ENCODE measurements at places on chromosomes 6 and 20. TPM values are rescaled to one million over a fixed set of nuclear protein-coding genes. Genes with fewer than 3 reads are reported as not detected.

- DNase-seq, result no peak
- peaks cover 70% of the 10 kb centered on the region for H3K4me1 ChIP-seq
- H3K4me3 ChIP-seq, result no peak overlapping the region
- no peak overlapping the region for H3K27ac ChIP-seq
- no peaks in the 10 kb centered on the region for H3K27me3 ChIP-seq
Observed at GRCh38 chr6:16139556-16139955, 10.7 kb downstream of the MYLIP start.

GRCh38 chr20:60862601-60863000, 389.5 kb upstream of the CDH4 start:
- no peak overlapping the region for H3K27ac ChIP-seq
- no peaks in the 10 kb centered on the region for H3K4me1 ChIP-seq
- no peaks in the 10 kb centered on the region for H3K27me3 ChIP-seq
- H3K36me3 ChIP-seq, result no peaks in the 10 kb centered on the region
- H3K4me3 ChIP-seq, result no peak overlapping the region

GRCh38 chr6:124682751-124683150, 279.5 kb upstream of the RNF217 start:
- H3K27ac ChIP-seq, result no peak overlapping the region
- H3K4me1 ChIP-seq, result no peaks in the 10 kb centered on the region
- no peak overlapping the region for H3K4me3 ChIP-seq
- DNase-seq, result no peak

GRCh38 chr20:9555781-9556180, 41.4 kb downstream of the LAMP5 start:
- DNase-seq, result no peak
- no peaks in the 10 kb centered on the region for H3K36me3 ChIP-seq
- no peaks in the 10 kb centered on the region for H3K27me3 ChIP-seq

The IMPG1 gene
- not detected for total RNA-seq

GRCh38 chr20:49635166-49635565, 67.2 kb upstream of the PTGIS start:
- H3K4me1 ChIP-seq, result peaks cover 17% of the 10 kb centered on the region
- H3K27ac ChIP-seq, result no peak overlapping the region
- no peaks in the 10 kb centered on the region for H3K27me3 ChIP-seq
- peaks cover 30% of the 10 kb centered on the region for H3K36me3 ChIP-seq
- no peak overlapping the region for H3K4me3 ChIP-seq

DNA sequence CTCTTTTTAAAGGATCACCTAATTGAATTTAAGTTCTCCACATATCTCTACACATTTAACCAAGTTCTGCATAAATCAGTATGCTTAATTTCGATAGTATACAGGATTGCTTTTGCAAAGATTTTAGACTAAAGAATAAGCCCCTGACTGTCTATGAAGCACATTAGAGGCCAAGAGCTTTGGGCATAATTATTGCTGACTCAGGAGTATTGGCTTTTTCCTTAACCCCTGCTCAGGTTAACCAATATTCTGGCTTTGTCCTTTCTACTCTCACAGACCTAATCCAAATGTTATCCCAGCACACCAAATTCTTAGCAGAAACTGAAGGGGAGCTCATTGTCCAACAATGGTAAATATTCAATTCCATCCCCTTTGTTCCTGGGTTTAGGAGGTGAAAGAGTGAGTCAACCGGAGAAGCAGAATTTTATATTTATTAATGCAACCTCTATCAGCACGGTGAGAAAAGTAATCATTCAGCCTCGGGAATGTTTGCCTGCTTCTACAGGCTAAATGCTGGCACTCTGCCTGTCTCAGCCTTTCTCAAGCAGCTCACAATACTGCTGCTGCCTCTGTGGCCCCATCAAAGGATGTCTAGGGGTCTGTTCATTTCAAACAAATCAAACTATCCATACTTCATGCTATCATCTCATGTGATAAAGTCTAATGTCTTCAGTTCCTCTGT, 125.0 kb downstream of the SIM1 start:
- no peak overlapping the region for H3K4me3 ChIP-seq
- no peak overlapping the region for H3K27ac ChIP-seq
- peaks cover 15% of the 10 kb centered on the region for H3K4me1 ChIP-seq

- DNase-seq, result no peak
- H3K36me3 ChIP-seq, result no peaks in the 10 kb centered on the region
- H3K27me3 ChIP-seq, result no peaks in the 10 kb centered on the region
- no peak overlapping the region for H3K4me3 ChIP-seq
Observed at GRCh38 chr20:4082406-4083097, 67.2 kb upstream of the RNF24 start.

The REM1 gene
- 4.3 TPM for total RNA-seq

DNA sequence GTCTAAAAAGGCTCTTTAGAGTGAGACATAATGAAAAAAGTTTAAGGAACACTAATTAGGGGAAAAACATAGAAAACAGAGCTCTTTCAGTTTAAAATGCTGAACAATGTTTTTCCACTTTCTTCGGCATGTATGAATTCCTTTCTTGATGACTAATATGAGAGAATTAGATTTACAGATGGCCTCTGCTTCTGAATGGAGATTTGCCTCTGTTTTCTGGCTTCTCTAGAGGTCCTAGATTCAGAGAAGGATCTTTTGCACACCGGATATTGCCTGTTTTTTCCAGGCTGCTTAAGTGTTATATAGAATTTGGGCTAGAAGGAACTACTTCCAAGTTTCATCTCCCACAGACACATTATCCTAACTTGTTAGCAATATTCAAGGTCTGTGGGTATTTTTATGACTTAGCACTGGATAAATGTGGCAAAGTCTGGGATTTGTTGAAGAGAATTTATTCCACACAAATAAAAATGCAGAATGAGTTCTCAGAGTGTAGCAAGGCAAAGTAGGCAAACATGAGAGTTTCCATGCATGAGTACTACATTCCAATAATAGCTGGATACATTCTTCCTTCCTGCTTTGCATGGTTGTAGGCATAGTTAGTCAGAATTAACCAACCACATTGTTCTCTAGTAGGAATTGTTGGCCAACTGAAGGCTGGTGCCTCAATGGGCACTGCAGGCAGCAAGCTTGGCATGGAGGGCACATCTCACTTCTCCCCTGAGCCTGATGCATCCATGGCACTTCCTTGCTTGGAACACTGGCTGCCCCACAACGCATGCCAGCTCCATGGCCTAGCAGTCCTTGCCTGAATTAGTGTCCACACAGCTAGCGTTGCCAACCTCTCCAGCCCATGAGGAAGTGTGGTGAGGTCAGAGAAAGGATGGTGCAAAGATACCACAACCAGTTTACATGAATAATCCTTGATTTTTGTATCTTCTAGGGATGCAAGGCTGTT, 224.2 kb downstream of the CLIC5 start:
- H3K4me1 ChIP-seq, result no peaks in the 10 kb centered on the region
- H3K4me3 ChIP-seq, result no peak overlapping the region
- H3K27me3 ChIP-seq, result no peaks in the 10 kb centered on the region

GRCh38 chr20:42130810-42131596, 512.8 kb upstream of the CHD6 start:
- no peaks in the 10 kb centered on the region for H3K4me1 ChIP-seq
- no peak overlapping the region for H3K4me3 ChIP-seq
- no peak for DNase-seq
- no peak overlapping the region for H3K27ac ChIP-seq

- no peaks in the 10 kb centered on the region for H3K36me3 ChIP-seq
- H3K4me1 ChIP-seq, result peaks cover 14% of the 10 kb centered on the region
- H3K27ac ChIP-seq, result peak overlapping the region; percentile 65
- H3K4me3 ChIP-seq, result no peak overlapping the region
- H3K27me3 ChIP-seq, result no peaks in the 10 kb centered on the region
Observed at GRCh38 chr20:3687655-3688054, 5.8 kb upstream of the ADAM33 start.

The PPIL1 gene
- 12.0 TPM for total RNA-seq

- no peak for DNase-seq
- no peak overlapping the region for H3K27ac ChIP-seq
- H3K4me1 ChIP-seq, result no peaks in the 10 kb centered on the region
- no peak overlapping the region for H3K4me3 ChIP-seq
- H3K36me3 ChIP-seq, result no peaks in the 10 kb centered on the region
- no peaks in the 10 kb centered on the region for H3K27me3 ChIP-seq
Observed at GRCh38 chr20:46509523-46509922, 3.8 kb downstream of the ZNF334 start.

The SNAP25 gene
- total RNA-seq, result 4.7 TPM

DNA sequence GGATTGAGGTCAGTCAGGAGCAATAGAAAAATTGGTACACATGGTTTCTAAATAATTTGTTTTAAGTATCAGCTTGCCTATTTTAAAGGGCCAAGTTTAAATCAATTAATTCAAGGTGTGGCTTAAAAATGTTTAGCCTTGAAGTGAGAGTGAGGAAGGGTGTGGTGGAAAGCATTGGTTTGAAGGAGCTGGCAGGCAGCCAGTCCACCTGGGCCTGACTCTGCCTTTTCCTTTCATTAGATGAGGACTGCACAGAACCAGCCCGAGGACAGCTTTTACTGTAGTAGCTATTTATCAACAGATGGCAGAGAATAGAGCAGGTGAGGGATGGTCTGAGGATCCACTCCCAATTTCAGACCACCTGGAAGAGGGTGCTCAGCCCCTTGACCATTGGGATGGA, 42.4 kb downstream of the DHX35 start:
- peaks cover 36% of the 10 kb centered on the region for H3K36me3 ChIP-seq
- H3K27me3 ChIP-seq, result no peaks in the 10 kb centered on the region
- H3K27ac ChIP-seq, result no peak overlapping the region
- H3K4me1 ChIP-seq, result no peaks in the 10 kb centered on the region
- no peak for DNase-seq

GRCh38 chr6:65700561-65700960, 6.5 kb downstream of the EYS start:
- H3K4me1 ChIP-seq, result no peaks in the 10 kb centered on the region
- no peak for DNase-seq
- no peaks in the 10 kb centered on the region for H3K27me3 ChIP-seq
- H3K4me3 ChIP-seq, result no peak overlapping the region
- no peaks in the 10 kb centered on the region for H3K36me3 ChIP-seq

The BMP6 gene
- total RNA-seq, result 4.7 TPM

DNA sequence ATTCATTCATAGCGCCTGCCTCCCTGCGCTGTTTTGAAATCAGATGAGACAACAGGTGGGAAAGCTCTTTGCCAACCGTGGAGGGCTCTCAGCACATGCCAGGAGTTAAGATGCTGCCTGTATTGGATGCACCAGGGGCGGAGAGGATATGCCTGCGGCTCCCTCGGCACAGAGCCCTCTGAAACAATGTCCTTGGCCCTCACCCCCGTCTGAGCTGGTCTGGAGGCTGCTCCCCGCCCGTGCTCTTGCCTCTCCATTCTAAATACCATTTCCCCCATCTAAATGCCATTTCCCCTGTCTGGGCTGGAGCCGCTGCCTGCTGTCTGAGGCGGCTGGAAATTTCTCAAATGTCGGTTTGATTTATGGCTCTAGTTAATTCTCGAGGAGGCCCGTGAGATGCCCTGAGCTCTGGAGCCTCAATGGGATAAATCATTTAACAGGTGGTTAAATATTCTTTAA, 50.8 kb upstream of the MLN start:
- H3K27me3 ChIP-seq, result no peaks in the 10 kb centered on the region
- no peak overlapping the region for H3K4me3 ChIP-seq
- H3K4me1 ChIP-seq, result no peaks in the 10 kb centered on the region
- H3K27ac ChIP-seq, result no peak overlapping the region

The CLPSL2 gene
- not detected for total RNA-seq

GRCh38 chr6:28865401-28866204, 58.2 kb downstream of the TRIM27 start:
- no peak overlapping the region for H3K27ac ChIP-seq
- H3K4me1 ChIP-seq, result peaks cover 7% of the 10 kb centered on the region
- H3K4me3 ChIP-seq, result peak overlapping the region; percentile 88
- H3K36me3 ChIP-seq, result no peaks in the 10 kb centered on the region

The PSMB1 gene
- total RNA-seq, result 159 TPM

GRCh38 chr6:138510093-138510492, 10.8 kb upstream of the NHSL1 start:
- no peaks in the 10 kb centered on the region for H3K36me3 ChIP-seq
- no peak overlapping the region for H3K27ac ChIP-seq
- no peaks in the 10 kb centered on the region for H3K27me3 ChIP-seq
- no peak overlapping the region for H3K4me3 ChIP-seq
- no peaks in the 10 kb centered on the region for H3K4me1 ChIP-seq

DNA sequence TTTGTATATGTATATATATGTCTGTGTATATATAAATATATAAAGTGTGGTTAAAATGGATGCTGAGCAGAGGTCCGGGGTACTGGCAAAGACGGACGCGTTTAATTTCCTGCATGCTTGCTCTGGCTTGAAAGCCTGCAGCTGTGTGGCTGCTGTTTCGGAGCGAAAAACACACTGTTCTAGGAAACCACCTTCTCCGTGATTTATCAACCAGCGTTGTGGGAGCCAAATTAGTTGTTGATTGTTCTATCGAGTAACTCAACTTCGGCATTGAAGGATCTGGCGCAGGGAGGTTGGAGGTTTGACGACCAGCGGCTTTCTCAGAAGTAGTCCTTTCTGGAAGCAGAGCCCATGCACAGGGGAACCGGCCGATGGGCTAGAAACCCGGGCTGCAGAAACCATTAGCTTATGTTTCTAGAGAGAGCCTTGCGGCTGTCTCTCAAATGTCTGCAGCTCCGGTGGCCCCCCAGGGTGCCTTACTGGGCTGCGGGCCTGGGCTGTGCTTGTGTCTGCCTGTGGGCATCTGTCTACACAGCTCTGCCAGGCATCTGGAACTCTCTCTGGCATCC, 81.8 kb downstream of the EDN3 start:
- no peaks in the 10 kb centered on the region for H3K36me3 ChIP-seq
- H3K4me3 ChIP-seq, result no peak overlapping the region
- no peak overlapping the region for H3K27ac ChIP-seq
- H3K27me3 ChIP-seq, result no peaks in the 10 kb centered on the region
- DNase-seq, result no peak
- no peaks in the 10 kb centered on the region for H3K4me1 ChIP-seq

- H3K4me1 ChIP-seq, result peaks cover 13% of the 10 kb centered on the region
- no peaks in the 10 kb centered on the region for H3K27me3 ChIP-seq
- H3K36me3 ChIP-seq, result peaks cover 27% of the 10 kb centered on the region
Observed at GRCh38 chr6:159687341-159687740, 5.7 kb downstream of the SOD2 start.

DNA sequence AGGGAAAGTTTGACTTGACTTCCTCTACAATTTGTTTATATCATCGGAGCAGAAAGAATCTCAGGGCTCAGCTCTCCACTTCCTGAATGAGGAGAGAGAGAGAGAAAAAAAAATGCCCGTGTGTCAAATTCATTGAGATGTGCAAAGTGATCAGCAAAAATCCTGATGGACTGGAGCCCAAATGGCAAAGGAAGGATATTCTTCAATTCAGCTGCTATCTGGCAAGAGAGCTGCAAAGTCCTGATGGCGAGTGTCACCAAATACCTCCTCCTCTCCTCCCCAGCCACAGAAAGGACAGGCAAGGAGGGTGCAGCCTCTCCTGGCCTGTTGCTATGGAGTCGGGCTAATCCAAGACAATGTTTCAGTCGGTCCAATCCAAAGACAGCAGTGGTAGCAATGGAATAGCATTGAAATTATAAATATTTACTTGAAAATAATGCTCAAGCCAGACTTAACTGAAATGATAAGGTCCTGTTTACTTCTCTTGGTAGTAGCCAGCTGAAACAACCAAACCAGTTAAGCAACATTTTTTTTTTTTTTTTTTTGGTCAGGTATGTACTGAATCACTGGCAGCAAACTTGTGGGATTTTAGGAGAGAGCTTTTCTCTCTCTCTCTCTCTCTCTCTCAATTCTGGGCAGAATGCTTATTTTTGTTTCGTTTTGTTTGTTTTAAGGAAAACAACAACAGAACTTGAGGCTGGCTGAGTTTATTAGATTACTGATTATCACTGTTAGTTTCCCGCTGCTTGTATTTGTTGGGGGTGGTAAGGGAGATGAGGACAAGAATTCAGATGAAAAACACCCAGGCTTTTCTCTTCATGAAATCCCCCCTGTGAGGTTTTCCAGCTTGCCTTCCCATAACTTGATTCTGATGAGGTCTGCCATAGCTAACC, 204.2 kb downstream of the BCAS1 start:
- H3K4me1 ChIP-seq, result peaks cover 21% of the 10 kb centered on the region
- H3K27ac ChIP-seq, result peak overlapping the region; percentile 27
- DNase-seq, result no peak
